ENCODE measurements at places on chromosomes 4 and X.

DNA sequence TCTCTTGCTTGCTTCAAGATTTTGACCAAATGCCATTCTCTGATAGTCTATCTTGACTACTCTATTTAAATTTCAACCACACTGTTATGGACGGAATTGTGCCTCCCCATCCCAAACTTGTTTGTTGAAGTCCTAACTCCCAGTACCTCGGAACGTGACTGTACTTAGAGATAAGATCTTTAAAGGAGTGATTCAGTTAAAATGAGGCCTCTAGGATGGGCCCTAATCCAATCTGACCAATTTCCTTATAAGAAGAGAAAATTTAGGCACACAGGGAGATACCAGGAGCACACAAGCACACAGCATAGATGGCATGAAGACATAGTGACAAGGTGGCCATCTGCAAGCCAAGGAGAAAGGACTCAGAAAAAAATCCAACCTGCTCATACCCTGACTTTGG lies 269.9 kb downstream of the KCNIP4 start:
- DNase-seq, result no peak

DNA sequence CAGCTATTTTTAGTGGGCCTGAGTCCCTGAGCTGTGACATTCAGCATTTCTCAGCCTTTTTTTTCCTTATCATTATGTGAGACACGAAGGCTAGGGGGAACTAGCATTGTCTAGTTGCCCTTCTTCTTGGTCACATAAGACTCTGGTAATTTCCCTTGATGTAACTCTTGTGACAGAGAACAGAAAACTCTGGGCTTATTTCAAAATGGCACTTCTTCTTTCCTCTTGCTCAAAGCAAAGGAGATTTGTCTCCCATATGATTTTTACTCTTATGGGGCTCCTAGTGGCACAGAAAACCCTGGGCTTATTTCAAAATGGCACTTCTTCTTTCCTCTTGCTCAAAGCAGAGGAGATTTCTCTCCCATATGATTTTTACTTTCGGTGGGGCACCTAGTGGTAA lies 14.7 kb downstream of the ATXN3L start:
- DNase-seq, result no peak

DNA sequence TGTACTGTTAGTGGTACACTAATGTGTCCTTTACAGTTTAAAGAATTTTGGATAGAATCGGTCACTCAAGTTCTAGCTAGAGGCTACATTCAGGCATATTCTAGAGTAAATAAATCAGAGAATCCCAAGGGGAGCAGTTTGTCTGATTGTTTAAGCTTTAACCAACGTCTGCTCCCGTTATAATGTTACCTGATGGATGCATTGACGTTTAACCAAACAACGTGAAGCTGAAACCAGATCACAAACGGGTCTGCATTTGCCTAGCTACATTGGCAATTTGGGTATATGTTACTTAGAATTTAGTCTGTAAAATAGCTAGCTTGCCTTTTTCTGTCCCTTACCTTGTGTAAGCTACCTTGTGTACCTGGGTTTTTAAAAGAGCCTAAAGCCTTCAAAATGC lies 1.6 kb downstream of the PI4K2B start:
- no peak for DNase-seq

DNA sequence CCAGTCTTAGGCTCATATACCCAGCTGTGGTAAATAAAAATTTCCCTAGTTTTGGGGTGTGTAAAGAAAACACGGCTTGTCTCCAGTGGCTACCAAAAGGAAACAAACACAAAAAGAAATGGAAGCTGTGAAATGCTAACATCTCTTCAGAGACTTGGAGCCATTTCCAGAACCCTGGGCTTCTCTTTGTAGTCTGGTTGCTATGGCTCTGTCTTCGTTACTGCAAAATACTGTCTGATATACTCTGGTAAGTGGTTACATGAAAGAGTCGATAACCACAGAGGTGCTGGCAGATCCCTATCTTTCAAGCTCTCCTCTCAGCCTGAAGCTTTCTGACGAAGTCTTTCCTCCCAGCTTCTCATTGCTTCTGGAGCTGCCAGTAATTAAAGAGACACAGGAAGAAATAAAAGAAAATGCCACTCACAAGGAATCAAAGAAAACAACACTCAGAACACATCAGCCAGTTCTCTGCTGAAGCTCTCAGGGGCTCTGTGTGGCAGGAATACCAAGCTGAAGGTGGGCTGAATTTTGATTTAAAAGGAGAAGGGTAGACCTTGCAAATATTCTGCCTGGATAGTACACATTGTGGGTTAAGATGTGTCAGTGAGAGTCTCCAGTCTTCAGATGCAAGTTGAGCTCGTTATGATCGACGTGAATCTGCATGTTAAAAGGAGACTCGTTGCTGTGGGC lies 107.6 kb upstream of the FAM9C start:
- DNase-seq, result no peak

GRCh38 chrX:3134316-3134945 lies 93.2 kb downstream of the ARSF start:
- no peak for DNase-seq

GRCh38 chr4:54657551-54658251 lies at the start of gene KIT:
KIT (plus strand) TSS chr4:54657957; CDS start chr4:54658015, 58 bp downstream.
- no peak for DNase-seq

GRCh38 chrX:149512225-149512885 lies 7.2 kb upstream of the IDS start:
- DNase-seq, result no peak
